ENCODE measurements at places on chromosomes 5 and 9.

DNA sequence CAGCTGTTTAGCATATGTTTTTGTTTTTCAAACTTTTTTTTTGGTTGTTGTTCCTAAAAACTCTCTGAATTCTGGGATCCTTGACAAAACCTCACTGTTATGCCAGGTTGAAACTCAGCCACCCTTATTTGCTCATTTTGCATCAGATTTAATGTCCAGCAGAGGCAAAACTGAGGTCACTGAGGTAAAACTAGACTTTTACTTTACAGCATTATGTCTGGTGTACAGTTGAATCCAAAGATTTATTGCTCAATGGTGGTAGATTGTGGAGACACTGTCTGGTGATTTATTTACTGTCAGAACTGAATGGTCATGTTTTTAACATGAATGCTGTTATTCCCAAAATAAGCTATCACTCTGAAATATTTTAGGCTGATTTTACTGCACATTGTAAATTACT, 87.9 kb downstream of the FBXL7 start:
- no peak for DNase-seq

- DNase-seq, result no peak
Measured at GRCh38 chr5:139745800-139746690, 49.6 kb upstream of the PSD2 start.

GRCh38 chr9:89323390-89323789, 5.1 kb downstream of the SECISBP2 start:
- no peak for DNase-seq

DNA sequence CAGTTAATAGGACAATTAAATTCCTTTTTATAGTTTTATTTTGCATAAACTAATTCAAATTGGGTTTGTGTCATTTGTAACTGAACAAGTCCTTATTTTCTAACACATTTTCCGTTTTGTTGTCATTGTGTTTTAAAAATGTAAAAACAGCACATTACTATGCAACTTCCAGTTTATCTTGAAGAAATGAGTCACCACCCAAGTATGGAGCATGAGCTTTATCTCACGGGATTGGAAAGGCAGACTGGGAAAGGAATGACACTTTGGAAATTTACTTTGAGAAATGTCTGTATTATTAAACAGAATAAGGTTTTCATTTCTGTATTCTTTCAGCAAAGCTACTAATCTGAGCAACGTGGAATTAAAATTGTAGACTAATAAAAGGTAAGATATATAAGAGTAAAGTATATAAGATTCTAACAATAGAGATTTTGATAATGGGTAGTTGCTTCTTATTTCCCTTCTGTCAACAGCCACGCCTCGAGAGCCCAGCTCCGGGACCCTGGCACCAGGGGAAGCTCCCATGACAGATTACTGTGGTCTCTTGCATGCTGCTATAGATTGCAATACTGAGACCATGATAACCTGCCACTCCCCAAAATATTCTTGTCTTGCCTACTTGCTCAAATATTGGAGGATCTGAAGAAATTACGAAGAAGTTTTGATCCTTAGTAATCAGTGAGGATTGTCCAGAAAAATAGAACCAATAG, 433.1 kb downstream of the CHSY3 start:
- no peak for DNase-seq

- DNase-seq, result no peak
Measured at GRCh38 chr9:75644649-75645048, 245.8 kb upstream of the PCSK5 start.

GRCh38 chr5:167512111-167512510, 779.3 kb upstream of the WWC1 start:
- DNase-seq, result no peak

GRCh38 chr9:108258640-108259039, 597.1 kb downstream of the ACTL7B start:
- DNase-seq, result no peak

- DNase-seq, result no peak
Measured at GRCh38 chr5:32387841-32388240, 56.7 kb downstream of the ZFR start.

GRCh38 chr9:27053369-27054022, 48.0 kb upstream of the LRRC19 start:
- DNase-seq, result no peak

- no peak for DNase-seq
Measured at GRCh38 chr5:22596404-22596970, 256.7 kb downstream of the CDH12 start.

DNA sequence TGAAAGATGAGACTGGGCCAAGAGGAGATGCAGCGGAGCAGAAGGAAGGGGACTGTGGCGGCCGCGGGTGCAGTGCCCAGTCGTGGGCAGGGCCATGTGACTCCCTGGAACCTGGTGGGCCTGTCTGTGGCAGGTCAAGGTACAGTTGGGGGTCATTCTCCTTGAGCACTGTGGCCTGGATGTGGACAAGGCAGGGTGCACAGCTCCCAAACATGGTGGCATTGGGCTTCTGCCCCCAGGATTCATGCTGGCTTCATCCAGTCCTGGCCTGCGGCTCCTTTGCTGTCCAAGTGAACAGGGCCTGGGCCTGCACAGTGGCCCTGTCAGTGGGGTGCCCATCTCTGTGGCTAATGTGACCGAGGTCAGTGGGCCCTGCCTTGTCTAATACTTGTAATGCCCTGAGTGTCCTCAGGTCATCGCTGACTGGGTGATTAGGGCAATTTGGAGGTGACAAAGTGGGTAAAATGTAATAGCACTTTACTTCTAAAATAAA, 39.9 kb downstream of the CEP72 start:
- DNase-seq, result no peak

GRCh38 chr5:97133101-97133500, 9.3 kb downstream of the LIX1 start:
- no peak for DNase-seq

GRCh38 chr9:68919661-68920060, 94.3 kb downstream of the PRKACG start:
- DNase-seq, result no peak

DNA sequence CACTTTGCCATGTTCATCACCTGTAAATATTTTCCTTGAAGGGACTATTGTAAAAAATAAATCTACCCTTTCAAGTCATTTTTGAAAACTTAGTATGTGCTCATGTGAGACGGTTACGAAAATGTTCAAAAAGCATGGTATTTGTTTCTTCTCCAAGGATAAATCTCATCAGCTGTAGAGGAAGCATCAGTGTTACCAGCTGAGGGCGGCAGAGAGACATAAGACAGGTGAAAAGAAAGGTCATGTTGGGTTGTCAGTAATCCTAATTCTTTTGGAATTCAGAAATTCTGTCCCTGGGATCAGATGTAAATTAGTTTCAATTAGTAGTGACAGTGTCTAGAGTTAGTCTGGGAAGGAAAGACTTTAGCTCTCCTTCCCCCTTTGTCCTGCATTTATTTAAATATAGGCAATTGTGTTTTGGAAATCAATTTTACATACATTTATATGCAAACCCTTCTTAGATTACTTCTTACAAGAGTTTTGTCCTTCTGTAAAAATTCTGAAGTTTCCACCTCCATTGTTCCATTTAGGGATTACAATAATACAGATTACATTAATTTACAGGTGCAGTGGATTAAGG, 791.9 kb upstream of the CDH6 start:
- DNase-seq, result no peak

GRCh38 chr5:1179383-1179715, 22.0 kb upstream of the SLC6A19 start:
- no peak for DNase-seq

- DNase-seq, result no peak
Measured at GRCh38 chr9:13847270-13847669, 466.7 kb downstream of the NFIB start.

DNA sequence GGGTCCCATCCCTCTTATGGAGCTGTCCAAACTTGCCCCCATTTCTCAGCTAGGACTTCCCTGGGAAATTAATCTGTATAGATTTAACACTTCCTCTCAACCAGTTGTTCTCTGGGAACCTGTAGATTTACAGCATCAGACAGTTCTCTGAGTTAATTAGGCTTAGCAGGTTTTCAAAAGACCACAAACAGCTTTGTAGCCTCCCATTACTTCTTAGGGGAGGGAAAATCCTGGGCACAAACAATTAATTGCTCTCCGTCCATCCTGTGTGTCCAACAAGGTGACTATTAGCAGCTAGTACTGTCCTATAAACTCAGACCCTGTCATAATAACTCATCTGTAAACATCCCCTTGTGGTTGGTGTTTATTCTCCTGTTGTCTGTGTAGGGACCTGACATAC, 197.9 kb downstream of the GOLPH3 start:
- no peak for DNase-seq

DNA sequence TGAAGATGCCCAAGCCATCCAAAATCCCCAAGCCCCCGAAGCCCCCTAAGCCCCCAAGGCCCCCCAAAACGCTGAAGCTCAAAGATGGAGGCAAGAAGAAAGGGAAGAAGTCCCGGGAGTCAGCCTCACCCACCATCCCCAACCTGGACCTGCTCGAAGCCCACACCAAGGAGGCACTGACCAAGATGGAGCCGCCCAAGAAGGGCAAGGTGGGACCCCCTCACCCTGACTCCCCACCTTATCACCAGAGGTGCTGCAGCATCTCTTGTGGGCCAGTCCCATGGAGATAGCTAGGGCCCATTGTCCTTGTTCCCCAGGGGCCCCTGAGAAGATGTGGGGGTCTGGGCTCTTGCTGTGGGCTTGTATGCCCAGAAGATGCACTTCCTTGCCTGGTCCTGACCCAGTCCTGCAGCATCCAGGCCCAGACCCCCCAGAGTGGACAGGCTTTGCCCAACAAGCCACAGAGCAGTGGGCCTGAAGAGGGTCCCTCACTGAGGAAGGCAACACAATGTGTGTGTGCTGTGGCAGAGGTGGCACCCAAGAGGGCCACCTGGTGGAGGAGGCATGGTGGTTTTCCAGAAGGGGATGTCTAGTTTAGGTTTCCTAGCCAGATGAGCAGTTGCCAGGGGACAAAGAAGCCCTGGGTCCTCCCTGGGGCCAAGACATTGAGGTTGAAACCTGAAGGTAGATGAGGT, 84.1 kb downstream of the PHF2 start:
- DNase-seq, result peak; percentile 6

- no peak for DNase-seq
Measured at GRCh38 chr5:152730176-152730575, 325.1 kb upstream of the NMUR2 start.

DNA sequence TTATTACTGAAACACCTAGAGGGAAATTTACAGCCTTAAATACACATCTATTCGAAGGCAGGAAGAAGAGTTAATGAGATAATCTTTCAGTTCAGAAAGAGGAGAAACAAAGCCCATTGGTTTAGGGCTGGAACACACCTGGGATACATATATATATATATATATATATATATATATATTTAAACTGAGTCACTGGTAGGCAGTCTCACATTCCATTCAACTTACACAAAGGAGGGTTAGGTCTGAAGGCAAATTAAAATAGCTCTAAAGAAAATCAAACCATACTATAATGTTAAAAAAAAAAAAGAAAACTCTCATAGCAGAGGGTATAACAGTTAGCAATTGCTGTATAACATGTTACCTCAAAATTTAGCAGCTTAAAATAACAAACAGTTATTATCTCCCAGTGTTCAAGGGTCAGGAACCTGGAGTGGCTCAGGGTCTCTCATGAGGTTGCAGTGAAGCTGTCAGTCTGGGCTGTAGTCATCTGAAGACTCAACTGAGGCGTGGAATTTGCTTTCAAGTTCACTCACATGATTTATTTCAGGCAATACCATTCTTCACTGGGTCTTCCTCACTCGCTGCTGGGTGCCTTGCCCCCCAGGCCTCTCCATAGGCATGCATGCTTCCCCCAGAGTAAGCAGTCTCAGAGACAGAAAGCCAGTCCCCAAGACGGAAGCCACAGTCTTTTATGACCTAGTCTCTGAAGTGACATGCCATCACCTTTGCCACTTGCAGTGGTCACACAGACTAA, 332.8 kb downstream of the NSG2 start:
- no peak for DNase-seq

DNA sequence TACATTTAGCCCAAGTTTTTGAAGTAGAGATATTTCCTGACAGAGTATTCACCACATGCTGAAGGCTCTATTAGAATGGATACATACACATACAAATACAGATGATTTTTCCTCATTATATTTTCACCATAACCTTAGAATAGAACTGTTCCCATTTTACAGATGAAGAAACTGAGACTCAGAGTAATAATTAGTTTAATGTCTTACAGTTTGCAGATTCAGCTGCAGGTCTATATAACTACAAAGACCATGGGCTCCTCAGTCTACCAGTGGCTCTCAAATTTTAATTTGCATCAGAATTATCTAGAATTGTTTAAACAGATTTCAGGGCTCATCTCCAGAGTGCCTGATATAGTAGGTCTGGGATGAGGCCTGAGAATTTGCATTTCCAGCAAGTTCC, 64.4 kb downstream of the GRAMD2B start:
- no peak for DNase-seq

- DNase-seq, result no peak
Measured at GRCh38 chr5:143613329-143613728, 198.6 kb upstream of the HMHB1 start.

DNA sequence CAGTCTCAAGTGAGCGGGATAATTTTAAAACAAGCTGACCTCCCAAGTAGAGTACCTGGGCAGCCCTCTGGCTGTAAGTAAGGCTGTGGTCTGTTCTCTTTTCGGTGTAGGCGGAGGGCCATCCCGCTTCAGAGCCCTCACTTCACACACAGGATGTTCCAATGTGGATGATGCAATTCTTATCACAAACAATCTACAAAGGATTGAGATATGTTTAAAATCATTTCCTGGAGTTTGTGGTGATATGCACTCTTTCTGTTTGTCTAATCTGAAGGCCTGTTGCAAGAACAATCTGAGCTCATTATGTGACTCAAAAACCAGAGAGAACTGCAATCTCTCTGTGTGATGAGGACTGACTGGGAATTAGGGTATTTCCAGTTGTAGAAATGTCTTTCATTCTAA, 42.5 kb downstream of the ITGA2 start:
- DNase-seq, result peak; percentile 84

GRCh38 chr9:16458696-16459420, 411.6 kb downstream of the BNC2 start:
- DNase-seq, result no peak

GRCh38 chr5:80150731-80151130, 105.1 kb downstream of the SERINC5 start:
- no peak for DNase-seq

- no peak for DNase-seq
Measured at GRCh38 chr5:61582205-61582820, 250.3 kb downstream of the ZSWIM6 start.

DNA sequence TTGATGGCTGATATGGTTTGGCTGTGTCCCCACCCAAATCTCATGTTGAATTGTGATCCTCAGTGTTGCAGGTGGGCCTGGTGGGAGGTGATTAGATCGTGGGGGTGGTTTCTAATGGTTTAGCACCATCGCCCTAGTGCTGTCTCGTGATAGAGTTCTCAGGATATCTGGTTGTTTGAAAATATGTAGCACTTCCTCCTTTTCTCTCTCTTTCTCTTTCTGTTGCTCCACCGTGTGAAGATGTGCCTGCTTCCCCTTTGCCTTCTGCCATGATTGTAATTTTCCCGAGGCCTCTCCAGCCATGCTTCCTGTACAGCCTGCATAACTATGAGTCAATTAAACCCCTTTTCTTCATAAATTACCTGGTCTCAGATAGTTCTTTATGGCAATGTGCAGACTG, 111.6 kb downstream of the SREK1 start:
- no peak for DNase-seq
